ENCODE measurements at places on chromosomes 2 and 18.

GRCh38 chr2:26848336-26849055 lies 564 bp downstream of the DPYSL5 start:
- no peak for DNase-seq

GRCh38 chr2:212770240-212770639 lies 231.6 kb upstream of the ERBB4 start:
- DNase-seq = no peak

GRCh38 chr2:59988341-59988740 lies 565.1 kb downstream of the BCL11A start:
- DNase-seq = no peak

GRCh38 chr2:122179492-122180165 lies 424.2 kb downstream of the TSN start:
- no peak for DNase-seq

DNA sequence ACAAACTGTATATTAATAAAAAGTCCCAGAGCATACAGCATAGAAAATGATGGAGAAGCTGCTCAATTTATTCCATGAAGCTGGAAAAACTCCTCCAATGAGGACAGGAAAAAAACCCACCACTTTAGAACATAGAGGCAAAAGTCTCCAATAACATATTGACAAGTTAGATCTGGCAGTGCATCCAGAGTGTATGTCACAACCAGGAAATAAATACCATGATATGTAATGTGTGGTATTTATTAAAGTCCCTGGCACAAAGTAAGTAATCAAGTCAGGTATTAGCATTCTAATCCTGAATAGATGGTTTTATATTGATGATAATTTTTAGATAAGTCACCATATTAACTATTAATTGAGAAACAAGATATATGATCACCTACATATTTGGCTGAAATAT lies 427.3 kb upstream of the HS6ST1 start:
- no peak for DNase-seq

GRCh38 chr2:134426721-134427120 lies 172.8 kb downstream of the MGAT5 start:
- DNase-seq = no peak

All from vagina (tissue), 2 donors.